Activated naive CD8-positive, alpha-beta T cell treated with anti-CD3 and anti-CD28 coated beads, Interleukin-2, amount 50 U/mL, for 24 hours (primary cell): ENCODE measurements at places on chromosomes 5 and 9.

DNA sequence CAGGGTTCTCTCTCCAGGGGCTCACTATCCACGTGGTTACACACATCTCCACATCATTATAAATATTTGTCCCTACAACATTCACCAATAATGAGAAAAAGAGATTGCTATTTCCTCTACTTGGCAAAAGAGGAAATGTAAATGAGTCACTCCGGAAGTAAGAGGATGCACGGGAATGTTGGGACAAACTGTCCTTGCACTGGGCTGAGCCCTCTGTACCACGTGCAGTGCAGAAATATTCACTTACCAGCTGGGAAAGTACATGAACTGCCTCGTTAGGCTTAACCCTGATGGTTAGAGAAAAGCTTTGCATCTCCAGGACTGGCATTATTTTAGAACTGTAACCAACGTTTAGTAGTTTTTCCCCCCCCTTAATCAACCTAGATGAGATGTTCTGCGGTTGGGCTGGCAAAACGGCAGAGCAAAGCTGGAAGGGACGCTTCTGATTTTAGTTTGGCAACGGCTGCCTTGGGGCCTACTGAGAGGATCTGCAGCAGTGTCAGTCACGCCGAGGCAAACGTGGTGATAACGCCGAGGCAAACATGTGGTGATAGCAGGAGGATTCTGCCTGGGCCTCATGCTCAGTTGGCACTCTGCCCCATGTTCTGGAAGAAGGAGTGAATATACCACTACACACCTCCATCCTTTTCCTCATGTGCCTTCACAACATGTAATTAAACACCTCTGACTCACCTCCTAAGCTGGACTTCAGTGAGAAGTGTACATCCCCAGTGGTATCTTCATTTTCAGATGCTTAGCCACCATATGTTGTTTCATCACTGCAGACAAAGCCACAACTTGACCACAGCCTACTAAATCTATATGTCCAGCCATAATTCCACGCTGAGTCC, 661.4 kb upstream of the KLF4 start:
- no peaks in the 10 kb centered on the region for H3K36me3 ChIP-seq
- no peak for DNase-seq
- no peak overlapping the region for H3K27ac ChIP-seq
- no peaks in the 10 kb centered on the region for H3K27me3 ChIP-seq

- peaks cover 22% of the 10 kb centered on the region for H3K4me1 ChIP-seq
- no peaks in the 10 kb centered on the region for H3K27me3 ChIP-seq
- DNase-seq: no peak
- H3K27ac ChIP-seq: no peak overlapping the region
- H3K36me3 ChIP-seq: peaks cover 36% of the 10 kb centered on the region
- no peak overlapping the region for H3K4me3 ChIP-seq
Measured at GRCh38 chr5:91366551-91366950, 16.6 kb downstream of the ARRDC3 start.

DNA sequence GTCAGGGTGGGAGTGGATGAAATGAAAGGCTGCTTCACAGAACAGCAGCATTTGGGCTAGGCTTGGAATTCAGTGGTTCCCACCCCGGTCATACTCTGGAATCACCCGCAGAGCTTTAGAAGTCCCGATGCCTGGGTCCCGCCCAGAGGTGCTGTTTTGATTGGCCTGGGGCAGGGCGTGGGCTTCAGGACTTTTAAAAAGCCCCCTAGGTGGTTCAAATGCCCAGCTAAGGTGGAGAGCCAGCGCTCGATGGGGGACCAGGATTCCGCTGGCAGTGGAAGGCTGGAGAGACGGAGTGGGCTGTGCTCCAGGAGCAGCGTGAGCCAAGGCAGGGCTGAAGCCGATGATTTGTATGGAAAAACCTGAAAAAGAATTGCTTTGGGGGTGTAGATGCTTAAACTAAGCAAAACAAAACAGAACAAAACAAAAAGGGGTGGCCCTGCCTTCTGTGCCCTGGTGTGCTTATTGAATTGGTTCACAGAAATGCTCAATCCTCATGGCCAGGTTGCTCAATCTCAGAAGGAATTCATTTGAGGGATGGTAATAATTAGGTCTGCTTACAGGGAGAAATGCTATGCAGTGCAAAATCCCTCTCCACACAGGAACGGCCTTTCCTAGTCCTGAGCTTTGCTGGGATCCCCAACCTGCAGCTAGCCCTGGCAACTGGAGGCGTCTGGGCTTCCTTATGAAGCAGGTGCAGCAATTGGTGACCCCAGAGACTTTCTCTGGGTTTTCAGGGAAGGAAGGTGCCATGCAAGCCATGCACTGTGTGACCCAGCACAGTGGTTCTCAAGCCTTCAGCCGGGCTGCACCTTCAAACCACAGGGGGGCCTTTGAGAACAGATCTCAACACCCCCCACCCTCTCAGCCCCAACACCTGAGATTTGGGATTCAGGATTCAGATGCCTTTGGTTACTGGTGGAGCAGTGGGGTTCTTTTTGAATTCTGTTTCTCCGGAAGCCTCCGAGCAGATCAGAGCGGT, 174.0 kb upstream of the ZNF618 start:
- no peak overlapping the region for H3K27ac ChIP-seq
- no peak for DNase-seq
- H3K36me3 ChIP-seq: no peaks in the 10 kb centered on the region
- H3K27me3 ChIP-seq: peaks cover 5% of the 10 kb centered on the region
- H3K4me1 ChIP-seq: no peaks in the 10 kb centered on the region

GRCh38 chr9:100555471-100555870, 22.4 kb upstream of the CAVIN4 start:
- H3K36me3 ChIP-seq: no peaks in the 10 kb centered on the region
- no peak for DNase-seq

DNA sequence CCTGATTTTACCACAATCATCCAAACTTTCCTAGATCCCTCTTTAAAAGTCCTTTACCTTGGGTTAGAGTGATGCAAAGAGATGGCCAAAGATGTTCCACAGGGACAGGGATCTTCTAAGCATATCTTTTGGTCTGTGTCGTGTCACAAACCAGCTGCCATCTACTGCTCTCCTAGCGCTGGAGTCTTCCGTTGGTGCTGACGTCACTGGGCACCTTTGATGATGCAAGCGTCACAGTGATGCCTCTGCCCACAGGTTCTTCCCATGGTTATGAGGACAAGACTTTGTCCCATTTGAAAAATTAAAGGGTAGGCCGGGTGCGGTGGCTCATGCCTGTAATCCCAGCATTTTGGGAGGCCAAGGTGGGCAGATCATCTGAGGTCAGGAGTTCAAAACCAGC, 1.7 kb upstream of the GLT6D1 start:
- DNase-seq: no peak
- H3K4me1 ChIP-seq: no peaks in the 10 kb centered on the region

DNA sequence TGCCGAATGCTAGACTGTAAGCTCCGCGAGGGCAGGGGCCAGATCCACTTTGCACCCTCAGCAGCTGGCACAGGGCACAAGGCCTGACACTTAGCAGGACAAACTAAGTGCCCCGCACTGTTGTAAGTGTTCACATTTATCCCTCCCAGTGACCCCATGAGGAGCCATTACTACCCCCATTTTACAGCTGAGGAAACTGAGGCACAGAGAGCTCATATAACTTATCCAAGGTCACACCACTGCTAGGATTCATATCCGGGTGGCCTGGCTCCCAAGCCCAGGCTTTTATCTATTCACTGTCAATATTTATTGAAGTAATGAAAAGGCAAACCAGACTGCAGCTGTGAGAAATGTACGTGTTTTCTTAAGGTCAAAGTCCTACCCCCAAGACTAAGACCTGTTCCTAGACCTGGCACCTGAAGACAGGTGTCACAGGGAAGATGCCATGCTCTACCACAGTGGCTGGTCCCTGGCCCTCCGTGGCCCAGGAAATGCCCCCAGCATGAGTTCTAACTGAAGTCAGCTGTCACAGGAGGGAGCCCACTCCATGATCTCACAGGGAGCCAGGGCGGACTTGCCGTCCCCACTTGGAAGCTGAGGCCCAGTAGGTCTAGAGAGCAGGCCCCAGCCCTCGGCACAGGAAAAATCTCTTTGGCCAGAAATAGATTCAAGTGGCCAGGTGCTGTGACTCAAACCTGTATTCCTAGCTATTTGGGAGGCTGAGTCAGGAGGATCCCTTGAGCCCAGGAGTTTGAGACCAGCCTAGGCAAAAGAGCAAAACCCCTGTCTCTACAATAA, 74.7 kb upstream of the IL17B start:
- no peak overlapping the region for H3K27ac ChIP-seq
- H3K27me3 ChIP-seq: no peaks in the 10 kb centered on the region
- H3K4me1 ChIP-seq: no peaks in the 10 kb centered on the region
- no peaks in the 10 kb centered on the region for H3K36me3 ChIP-seq
- H3K4me3 ChIP-seq: no peak overlapping the region
- no peak for DNase-seq

- H3K4me3 ChIP-seq: no peak overlapping the region
- H3K36me3 ChIP-seq: no peaks in the 10 kb centered on the region
- no peak for DNase-seq
- peaks cover 22% of the 10 kb centered on the region for H3K27me3 ChIP-seq
- H3K27ac ChIP-seq: no peak overlapping the region
- no peaks in the 10 kb centered on the region for H3K4me1 ChIP-seq
Measured at GRCh38 chr5:10801931-10802666, 41.1 kb upstream of the DAP start.

DNA sequence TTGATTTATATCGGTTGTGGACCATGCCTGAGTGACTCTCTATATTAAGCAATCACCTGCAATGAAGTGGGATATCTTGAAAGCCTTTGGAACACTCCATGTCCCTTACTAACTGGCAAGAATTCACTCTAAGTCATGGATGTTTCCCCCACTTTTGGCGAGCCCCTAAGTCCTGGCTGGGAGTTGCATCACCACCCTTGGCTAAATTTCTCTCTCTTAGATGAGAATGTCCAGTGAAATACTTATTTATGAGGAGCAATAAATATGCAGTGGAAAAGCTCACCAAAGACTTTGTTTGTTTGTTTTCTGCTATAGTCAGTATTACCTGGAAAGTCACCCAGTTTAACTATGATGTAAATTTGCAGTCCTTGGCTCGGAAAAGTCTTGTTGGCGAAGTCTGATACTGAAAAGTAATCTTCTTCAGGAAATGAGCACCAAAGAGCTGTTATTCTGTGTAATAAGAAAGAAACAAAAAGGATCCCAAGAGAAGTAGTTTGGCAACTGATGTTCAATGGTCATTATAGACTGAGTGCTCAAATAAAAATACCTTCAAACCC, 333.8 kb downstream of the DMRT2 start:
- no peaks in the 10 kb centered on the region for H3K36me3 ChIP-seq
- no peaks in the 10 kb centered on the region for H3K27me3 ChIP-seq
- H3K4me3 ChIP-seq: no peak overlapping the region
- no peak for DNase-seq

DNA sequence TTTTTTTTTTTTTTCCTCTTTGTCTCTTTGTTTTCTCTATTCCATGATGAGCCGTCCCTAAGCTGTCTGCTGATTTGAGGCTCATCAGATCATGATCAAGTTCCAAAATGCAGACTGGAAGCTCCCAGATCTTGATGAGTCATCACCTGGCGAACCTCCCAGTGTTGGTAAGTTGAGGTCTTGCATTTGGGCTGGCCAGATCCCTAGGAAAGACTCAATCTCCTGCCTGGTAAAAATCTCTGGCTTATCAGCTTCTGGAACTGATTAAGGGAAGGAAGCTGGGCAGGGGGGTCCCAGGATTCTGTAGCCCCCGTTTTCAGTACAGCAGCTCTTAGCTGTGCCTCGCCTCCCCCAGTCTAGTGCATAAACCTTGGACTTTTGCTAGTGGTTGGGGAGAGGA, 69.0 kb downstream of the TSPAN17 start:
- H3K4me1 ChIP-seq: no peaks in the 10 kb centered on the region
- peaks cover 56% of the 10 kb centered on the region for H3K27me3 ChIP-seq
- H3K4me3 ChIP-seq: no peak overlapping the region
- no peak overlapping the region for H3K27ac ChIP-seq

GRCh38 chr9:134182554-134183085, 18.3 kb upstream of the RNU6ATAC start:
- H3K36me3 ChIP-seq: peaks cover 3% of the 10 kb centered on the region
- H3K27ac ChIP-seq: peak overlapping the region; percentile 71
- H3K27me3 ChIP-seq: peaks cover 5% of the 10 kb centered on the region
- no peak for DNase-seq

DNA sequence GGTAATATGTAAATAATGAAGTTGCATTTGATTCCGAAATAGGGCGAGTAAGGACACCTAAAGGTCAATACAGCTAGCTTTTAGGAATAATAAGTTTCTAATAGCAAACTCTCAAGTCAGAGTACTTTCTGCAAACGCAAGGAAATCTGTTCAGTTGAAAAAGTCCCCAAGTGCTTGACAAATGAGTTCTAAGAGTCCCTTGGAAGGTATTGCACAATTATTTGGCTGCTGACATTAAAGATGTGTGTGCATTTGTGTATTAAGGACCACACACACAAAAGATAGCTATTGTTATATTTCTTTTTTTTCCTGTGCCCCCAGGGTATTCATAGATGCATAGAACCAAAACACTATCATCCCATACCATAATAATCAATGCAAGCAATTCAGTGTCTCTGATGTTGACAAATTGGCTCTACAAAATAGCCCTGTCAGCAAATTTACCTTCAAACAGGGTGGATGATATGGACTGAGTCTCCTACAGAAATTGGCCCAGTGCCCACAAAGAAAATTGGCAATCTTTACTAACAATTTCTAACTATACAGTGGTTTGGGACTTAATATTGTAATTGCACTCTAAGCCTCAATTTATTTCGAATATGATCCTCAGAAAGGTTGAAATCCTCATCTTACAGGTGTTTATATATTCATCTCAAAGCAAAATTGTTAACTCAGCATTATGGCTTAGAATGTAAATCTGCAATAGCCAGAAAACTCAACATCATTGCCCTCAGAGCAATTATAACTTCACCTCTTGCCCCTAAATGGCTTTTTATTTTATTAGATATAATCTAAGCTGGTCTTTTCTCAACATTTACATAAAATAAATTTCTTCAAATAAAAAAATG, 827.2 kb downstream of the MAT2B start:
- no peaks in the 10 kb centered on the region for H3K27me3 ChIP-seq
- no peak overlapping the region for H3K4me3 ChIP-seq
- H3K36me3 ChIP-seq: no peaks in the 10 kb centered on the region

- no peak for DNase-seq
- peaks cover 44% of the 10 kb centered on the region for H3K27me3 ChIP-seq
- H3K36me3 ChIP-seq: no peaks in the 10 kb centered on the region
- no peak overlapping the region for H3K27ac ChIP-seq
- H3K4me1 ChIP-seq: peaks cover 30% of the 10 kb centered on the region
- H3K4me3 ChIP-seq: no peak overlapping the region
Measured at GRCh38 chr5:124744170-124744971, 2.1 kb downstream of the ZNF608 start.

DNA sequence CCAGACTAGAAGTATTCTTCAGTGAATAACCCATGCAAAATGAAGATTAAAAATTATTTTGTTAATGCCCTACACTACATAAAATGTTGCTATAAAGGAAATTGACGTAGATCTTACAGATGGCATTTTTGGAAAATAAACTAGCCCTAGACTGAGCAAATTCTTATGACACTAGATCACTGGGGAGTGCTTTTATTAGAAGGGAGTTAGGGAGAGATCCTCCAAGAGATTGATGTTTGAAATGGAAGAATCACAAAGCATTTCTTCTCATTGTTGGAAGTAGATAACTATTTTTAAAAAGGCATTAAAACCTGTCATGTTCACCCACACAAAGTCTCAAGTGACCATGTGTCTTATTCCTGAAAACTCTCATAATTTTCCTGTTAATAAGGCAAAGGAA, 351.1 kb upstream of the TLE4 start:
- no peak overlapping the region for H3K27ac ChIP-seq
- DNase-seq: no peak
- H3K4me1 ChIP-seq: peaks cover 7% of the 10 kb centered on the region
- no peak overlapping the region for H3K4me3 ChIP-seq
- H3K27me3 ChIP-seq: peaks cover 4% of the 10 kb centered on the region

GRCh38 chr9:127419348-127419747, 4.8 kb upstream of the ZNF79 start:
- peaks cover 16% of the 10 kb centered on the region for H3K4me1 ChIP-seq
- H3K27ac ChIP-seq: no peak overlapping the region
- no peak for DNase-seq
- H3K36me3 ChIP-seq: no peaks in the 10 kb centered on the region
- no peak overlapping the region for H3K4me3 ChIP-seq
